ENCODE measurements at places on chromosomes 2 and 18.

DNA sequence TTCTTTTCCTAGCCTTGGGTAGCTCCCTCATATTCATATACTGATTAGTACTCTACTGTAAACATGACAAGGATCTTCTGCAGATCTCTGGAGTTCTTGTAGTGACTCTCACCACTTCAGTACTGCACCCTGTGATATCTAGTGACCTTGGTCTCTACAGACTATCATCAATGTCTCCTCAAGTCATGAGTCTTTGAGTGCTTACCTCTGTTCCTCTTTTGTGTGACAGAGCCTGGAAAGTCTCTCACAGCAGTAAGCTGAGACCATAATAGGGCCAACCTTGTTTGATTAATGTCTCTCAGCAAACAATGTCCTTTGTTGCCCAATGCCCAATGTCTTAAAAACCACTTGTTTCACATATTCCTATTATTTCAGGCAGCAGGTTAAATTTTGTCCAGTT is 34.2 kb upstream of the BAZ2B start:
- no peak for DNase-seq

DNA sequence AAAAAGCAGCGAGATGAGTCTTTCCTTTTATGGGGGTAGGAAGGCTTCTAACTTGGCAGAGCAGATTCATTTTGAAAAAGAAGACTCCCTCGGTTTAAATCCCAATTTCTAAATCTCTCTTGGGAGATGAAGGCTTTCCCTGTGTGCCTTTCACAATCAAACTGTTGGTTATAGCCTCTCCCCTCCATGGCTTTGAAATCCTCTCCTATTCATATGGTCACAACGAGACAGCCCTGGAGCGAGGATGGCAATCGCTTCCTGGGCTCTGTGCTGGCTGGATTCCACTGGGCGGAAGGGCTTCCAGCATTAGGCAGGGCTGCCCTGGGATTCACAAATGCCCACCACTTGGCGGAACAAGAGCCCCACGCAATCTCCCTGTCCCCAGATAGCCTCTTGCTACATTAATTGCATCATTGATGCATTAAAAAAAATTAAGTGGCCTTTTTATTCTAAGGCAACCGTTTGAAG is 1.6 kb downstream of the CAVIN2 start:
- no peak for DNase-seq

DNA sequence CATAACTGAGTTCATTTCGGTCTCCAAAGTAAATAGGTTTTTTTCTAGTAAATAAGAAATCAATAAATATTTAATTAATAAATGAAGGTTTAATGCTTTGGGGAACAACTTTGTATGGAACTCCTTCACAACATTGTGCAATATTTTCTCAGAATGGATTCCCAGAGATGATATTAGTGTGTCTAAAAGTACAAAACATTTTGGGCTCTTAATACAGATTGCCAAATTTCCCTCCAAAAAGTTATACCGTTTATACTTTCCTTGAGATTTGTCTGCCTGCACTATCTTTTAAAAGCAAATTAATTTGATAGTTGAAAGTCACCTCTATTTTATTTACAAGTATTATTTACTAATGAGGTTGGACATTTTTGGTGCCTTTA is 151.8 kb downstream of the FAM161A start:
- no peak for DNase-seq

- no peak for DNase-seq
These were observed 66.9 kb upstream of the CDC42EP3 start for GRCh38 chr2:37738266-37738885.

GRCh38 chr2:209787416-209787815 is 15.8 kb downstream of the UNC80 start:
- DNase-seq: no peak

- no peak for DNase-seq
These were observed 34.9 kb downstream of the OSBPL1A start for GRCh38 chr18:24362757-24363156.

- no peak for DNase-seq
These were observed 23.5 kb downstream of the CIB4 start for GRCh38 chr2:26617588-26618083.

GRCh38 chr2:101149241-101150192 is 1.7 kb downstream of the TBC1D8 start:
- no peak for DNase-seq

Measured in AG09309 (cell line).